ENCODE measurements at places on chromosomes 3 and 15. TPM values are rescaled to one million over a fixed set of nuclear protein-coding genes. Genes with fewer than 3 reads are reported as not detected.
A peak's percentile ranks its signal among the peaks of the same experiment; 100 is the strongest.

The TNK2 gene
- total RNA-seq: 58.8 TPM

DNA sequence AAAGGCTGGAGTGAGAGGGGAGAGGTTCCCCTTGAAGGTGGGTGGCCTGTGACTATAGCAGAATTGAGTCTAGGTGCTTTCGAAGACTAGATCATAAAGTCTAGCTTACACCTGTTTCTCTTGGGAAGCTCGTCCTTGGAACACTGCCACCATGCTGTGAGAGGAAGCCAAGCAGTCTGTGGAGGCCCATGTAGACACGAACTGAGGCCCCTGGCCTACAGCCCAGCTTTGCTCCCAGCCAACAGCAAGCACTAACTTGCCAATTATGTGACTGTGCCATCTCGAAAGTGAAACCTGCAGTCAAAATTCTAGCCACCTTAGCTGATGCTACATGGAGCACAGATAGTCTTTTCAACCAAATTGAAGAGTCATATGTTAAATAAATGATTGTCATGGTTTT, 190.5 kb upstream of the NECTIN3 start:
- DNase-seq: peak; percentile 47

GRCh38 chr3:194225988-194226663, 90.2 kb downstream of the HES1 start:
- DNase-seq: no peak

The GOLGA6D gene
- total RNA-seq: not detected

Measured in upper lobe of right lung (tissue), 1 donor.